ENCODE measurements at places on chromosomes 7 and 10.

DNA sequence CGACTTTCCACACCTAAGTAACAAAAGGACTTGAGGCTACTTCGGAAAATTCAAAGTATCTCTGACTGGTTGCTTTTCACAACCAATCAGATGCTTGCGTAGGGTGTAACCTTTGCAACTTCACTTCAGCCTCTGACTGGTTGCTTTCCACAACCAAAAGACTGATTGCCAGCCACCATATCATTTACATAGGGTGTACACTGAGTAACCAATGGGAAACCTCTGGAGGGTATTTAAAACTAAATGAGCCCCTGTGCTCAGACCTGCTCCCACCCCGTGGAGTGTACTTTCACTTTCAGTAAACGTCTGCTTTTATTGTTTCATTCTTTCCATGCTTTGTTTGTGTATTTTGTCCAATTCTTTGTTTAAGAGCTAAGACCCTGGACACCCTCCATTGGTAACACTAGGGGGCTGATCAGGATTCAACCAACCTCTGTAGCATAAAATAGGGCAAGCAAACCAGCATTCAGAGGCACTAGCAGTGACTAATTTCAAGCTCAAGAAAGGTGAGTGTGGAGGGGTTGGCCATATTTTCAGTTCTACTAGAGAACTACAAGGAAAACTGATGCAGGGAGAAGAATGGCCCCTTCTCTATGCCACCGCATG is 390.8 kb downstream of the POM121L12 start:
- no peaks in the 10 kb centered on the region for H3K36me3 ChIP-seq
- no peaks in the 10 kb centered on the region for H3K4me1 ChIP-seq
- H3K4me3 ChIP-seq: no peak overlapping the region
- H3K27me3 ChIP-seq: no peaks in the 10 kb centered on the region

DNA sequence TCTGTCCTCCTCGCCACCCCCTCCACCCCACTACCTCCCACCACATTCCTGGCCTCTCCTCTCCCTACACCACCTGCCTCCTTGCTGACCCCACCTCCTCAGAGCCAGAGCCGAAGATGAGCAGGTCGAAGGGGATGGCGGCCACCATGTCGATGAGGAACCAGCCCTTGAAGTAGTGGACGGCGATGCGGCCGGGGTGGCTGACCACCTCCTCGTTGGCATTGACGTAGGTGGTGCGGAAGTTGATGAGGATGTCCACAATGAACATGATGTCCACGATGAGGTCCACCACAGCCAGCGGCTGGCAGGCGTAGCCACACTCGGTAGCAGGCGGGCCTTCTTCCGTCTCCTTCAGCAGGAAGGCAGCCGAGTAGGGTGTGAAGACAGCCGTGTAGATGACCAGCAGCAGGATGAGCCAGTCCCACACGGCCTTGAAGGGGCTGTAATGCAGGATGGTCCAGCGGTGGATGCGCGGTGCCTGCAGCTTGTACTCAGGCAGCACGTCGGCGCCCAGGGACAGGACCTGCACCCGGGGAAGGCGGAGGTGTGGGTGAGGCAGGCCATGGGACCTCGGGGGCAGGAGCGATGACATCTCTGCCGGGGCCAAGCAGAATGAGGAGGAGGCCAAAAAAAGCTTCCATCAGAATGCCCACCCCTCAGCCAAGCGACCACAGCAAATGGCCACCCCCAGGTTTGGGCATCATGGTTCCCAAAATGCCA is 25.6 kb downstream of the KCNH2 start:
- no peak overlapping the region for H3K27ac ChIP-seq
- no peaks in the 10 kb centered on the region for H3K36me3 ChIP-seq
- H3K4me3 ChIP-seq: no peak overlapping the region
- DNase-seq: no peak

- no peak overlapping the region for H3K4me3 ChIP-seq
- H3K27ac ChIP-seq: no peak overlapping the region
- no peaks in the 10 kb centered on the region for H3K27me3 ChIP-seq
- H3K4me1 ChIP-seq: no peaks in the 10 kb centered on the region
These were observed 40.4 kb upstream of the DLX5 start for GRCh38 chr7:97064972-97065587.

DNA sequence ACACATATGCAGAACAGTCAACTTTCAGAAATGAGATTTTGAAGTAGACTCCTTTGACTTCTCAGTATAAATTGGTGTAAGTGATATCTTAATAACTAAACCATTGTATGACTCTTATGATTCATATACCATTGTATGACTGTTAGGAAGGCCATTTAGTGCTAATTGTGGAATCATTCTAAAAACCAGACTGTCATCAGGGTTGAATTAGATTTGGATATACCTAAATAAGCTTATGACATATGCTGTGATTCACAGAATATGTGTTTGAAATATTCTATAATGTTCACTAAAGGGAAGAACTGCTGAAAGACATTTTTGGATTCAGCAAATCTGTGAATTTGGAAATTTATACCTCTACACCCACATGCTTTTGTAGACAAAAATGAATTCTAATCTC is 438.1 kb downstream of the MDFIC start:
- H3K4me3 ChIP-seq: no peak overlapping the region
- H3K27me3 ChIP-seq: no peaks in the 10 kb centered on the region
- DNase-seq: no peak

- H3K4me3 ChIP-seq: no peak overlapping the region
- no peaks in the 10 kb centered on the region for H3K27me3 ChIP-seq
- H3K4me1 ChIP-seq: no peaks in the 10 kb centered on the region
- no peaks in the 10 kb centered on the region for H3K36me3 ChIP-seq
- DNase-seq: no peak
- H3K27ac ChIP-seq: no peak overlapping the region
These were observed 17.0 kb downstream of the PNLIPRP3 start for GRCh38 chr10:116444527-116445142.

DNA sequence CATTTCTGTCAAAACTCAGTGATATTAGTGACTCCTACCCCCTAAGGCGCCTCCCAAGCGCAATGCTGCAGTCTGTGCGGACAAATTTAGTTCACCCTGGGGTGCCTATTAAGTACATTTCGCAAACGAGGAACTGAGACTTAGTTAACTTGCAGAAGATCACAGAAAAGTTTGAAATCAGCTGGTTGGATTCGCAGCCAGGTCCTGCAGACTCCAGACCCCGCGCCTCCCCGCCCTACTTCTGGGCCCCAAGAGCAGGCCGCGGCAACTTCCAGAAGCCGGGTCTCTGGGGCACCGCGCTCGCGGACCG is 588 bp downstream of the CYREN start:
- H3K27me3 ChIP-seq: no peaks in the 10 kb centered on the region
- peaks cover 5% of the 10 kb centered on the region for H3K36me3 ChIP-seq
- peak overlapping the region; percentile 66 for H3K4me3 ChIP-seq
- DNase-seq: no peak
- H3K4me1 ChIP-seq: no peaks in the 10 kb centered on the region
- H3K27ac ChIP-seq: peak overlapping the region; percentile 94

DNA sequence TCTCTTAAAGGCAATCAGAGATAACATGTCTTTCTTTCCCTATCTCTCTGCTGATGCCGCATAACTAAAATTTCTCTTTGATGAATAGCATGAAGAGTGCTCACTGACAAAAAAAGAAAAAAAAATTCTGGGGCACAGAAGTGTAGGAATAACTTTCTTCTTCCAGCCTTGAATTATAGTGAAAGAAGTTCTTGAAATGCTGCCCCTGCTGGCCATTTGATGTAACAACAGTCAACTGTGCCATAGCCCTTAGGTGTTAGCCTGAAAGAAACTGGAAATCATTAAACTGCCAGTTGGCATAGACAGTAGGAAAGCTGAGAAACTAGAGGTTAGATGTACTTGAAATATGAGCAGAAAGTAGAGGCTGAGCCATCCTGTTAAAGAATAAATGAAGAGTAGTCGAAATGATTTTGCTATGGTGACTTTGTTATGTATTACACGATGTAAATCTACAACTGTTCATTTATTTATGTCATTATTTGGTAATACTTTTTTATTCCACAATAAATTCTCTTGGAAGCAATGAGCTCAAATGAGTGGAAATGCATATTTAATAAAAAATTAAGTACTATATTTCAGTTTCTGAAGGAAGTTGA is 48.3 kb upstream of the FAM171A1 start:
- no peaks in the 10 kb centered on the region for H3K4me1 ChIP-seq
- H3K36me3 ChIP-seq: no peaks in the 10 kb centered on the region
- H3K27ac ChIP-seq: no peak overlapping the region
- no peak overlapping the region for H3K4me3 ChIP-seq
- H3K27me3 ChIP-seq: no peaks in the 10 kb centered on the region
